Activated CD4-positive, alpha-beta T cell treated with anti-CD3 and anti-CD28 coated beads, Interleukin-2, amount 50 U/mL, for 24 hours (primary cell): ENCODE measurements at places on chromosomes 16 and 17.
A peak's percentile ranks its signal among the peaks of the same experiment; 100 is the strongest.

DNA sequence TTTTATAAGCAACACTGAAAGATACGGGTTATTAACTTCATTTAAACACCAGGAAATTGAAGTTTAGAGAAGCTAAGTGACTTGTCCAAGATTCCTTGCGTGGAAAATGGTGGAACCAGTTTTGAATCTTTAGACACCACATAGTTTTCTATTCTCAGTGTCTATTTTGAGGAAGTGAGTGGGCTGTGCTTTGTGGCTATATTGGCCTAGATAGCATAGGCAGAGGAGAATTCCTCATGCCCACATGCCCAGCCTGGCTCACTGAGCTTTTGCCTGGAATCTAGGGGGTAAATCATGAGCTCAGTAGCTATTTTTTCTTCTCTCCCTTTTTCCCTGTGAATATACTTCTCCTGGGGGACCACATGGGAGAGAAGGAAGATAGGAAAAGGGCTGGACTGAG lies 431.3 kb downstream of the HS3ST3B1 start:
- no peak for DNase-seq

DNA sequence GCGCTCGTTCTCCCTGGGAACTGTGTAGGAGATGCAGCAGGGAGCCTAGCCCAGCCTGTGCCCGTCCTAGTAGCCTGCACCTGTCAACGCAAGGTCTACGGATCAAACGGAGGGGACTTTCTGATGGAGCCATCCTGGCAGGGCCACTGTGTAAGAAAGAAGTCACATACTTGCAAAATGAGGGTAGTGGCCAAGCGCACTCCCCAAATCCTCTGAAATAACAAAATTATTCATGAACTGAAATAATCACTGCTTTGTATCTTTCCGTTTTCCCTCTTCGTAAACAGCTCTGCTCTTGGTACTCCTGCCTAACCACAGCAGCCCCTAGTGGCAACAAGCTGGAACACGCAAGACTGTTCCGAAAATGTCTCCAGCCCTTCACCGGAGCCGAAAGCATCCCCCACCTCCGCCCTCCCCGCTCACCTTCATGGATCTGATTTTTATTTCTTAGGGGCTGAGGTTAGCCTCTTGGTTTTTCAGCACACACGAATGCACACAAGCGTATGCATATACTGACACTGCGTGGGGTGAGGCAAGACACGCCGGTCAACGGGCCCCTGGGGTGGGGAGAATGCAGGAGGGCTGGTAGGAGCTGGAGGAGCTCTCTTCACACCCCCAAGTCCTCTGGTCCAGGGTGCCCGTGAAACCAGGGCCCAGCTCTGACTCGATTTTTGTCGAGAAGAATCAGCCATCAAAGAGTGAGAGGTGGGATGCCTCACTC lies 100.8 kb downstream of the ABCC12 start:
- DNase-seq, result no peak

- no peak for DNase-seq
These were observed 10.0 kb downstream of the STX4 start for GRCh38 chr16:31043352-31043751.

- DNase-seq, result no peak
These were observed 16.1 kb upstream of the C17orf78 start for GRCh38 chr17:37359682-37360188.

- DNase-seq, result no peak
These were observed 14.2 kb upstream of the NLRC3 start for GRCh38 chr16:3591436-3591803.

DNA sequence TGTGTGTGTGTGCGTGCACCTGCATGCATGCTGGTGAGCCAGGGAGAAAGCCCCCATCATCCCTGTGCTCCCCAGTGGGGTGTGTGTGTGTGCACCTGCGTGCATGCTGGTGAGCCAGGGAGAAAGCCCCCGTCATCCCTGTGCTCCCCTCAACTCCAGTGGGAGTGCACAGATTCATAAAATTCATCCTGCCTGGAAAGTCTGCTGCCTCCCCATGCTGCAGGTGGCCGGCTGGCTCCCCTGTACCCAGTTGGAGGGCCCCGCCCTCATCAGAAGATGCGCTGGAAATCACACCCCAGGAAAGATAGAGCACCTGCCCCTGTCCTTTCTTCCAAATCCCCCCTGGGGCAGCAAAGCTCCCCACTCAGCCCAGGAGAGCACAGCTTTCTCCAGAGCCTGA lies 84.8 kb upstream of the DOC2B start:
- DNase-seq, result no peak

DNA sequence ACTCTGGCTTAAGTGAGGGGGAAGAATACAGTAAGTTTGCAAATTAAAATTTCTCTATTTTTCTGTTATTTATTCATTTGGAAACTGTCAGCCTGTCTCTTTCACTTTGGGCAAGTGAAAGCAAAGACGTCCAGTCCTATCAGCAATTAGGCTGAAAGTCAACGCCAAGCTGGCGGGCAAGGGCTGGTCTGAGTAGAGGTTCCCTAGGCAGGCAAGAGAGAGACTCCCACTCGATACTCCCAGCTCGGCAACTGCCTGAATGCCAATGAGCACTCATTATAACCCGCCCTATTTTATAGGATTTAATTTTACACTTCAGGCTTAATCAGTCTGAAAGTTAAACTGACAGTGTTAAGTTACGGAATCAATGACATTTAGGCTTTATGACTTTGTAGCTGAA lies 14.3 kb upstream of the SLC38A8 start:
- DNase-seq, result no peak

- no peak for DNase-seq
These were observed 30.6 kb downstream of the CHD9 start for GRCh38 chr16:53085369-53085843.

DNA sequence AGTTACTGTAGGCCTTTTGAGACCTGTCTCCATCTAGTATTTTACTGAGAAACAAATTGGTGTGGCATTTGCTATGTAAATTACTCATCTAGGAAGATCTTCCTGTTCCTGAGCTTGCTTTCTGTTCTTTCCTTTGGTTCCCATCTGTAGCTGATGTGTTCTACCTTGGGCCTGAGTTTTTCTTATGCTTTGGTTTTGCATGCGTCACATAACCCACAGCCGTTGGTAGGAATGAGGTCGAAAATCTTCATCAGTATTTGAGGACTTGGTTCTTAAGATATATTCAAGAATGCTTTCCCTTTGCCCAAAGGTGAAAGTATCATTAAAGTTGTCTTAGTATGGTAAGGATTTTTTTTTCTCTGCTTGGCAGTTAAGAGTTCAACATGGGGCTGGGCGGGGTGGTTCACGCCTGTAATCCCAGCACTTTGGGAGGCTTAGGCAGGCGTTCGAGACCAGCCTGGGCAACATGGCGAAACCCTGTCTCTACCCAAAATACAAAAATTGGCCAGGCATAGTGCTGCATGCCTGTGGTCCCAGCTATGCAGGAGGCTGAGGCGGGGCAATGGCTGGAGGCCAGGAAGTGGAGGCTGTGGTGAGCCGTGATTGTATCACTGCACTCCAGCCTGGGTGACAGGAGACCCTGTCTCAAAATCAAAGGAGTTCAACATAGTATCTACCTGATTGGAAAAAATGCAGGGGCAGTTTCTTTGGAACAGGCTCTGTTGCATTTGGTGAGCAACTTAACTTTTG lies 28.8 kb downstream of the IST1 start:
- no peak for DNase-seq

DNA sequence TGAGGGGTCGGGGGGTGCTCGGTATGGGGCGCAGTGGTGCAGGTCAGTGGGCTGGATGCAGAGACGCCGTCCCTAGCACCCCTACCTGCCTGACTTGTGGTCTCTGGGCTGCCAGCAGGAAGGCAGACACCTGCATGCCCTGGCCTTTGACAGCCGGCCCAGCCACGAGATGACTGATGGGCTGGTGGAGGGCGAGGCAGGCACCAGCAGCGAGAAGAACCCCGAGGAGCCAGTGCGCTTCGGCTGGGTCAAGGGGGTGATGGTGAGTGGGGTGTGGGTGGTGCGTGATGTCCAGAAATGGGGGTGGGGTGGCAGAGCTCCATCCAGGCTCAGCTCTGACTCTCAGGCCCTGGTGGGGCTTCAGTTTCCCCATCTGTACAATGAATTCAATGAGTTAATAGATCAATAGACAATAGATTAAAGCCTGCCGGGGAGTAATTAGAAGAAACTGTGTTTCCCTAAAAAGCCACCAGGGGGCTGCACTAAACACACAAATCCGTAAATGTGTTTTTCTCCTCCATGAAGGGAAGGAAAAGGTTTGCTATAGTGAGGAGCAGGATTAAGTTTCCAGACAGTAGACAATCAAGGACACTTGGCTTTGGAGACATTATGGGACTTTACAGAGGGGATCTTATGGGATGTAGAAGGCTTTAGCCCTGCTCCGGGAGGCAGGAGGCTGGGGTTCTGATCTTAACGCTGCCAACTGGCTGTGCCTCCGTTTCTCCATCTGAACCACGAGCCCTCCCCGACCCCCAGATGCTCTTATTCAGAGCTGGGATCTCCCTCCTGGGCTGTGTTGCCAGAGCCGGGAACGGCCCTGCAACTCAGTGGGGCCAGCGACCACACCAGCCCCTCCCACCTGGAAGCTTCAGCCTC lies 2.2 kb downstream of the SLC12A3 start:
- peak; percentile 32 for DNase-seq

- no peak for DNase-seq
These were observed 4.2 kb downstream of the ITGB3 start for GRCh38 chr17:47257651-47258339.

DNA sequence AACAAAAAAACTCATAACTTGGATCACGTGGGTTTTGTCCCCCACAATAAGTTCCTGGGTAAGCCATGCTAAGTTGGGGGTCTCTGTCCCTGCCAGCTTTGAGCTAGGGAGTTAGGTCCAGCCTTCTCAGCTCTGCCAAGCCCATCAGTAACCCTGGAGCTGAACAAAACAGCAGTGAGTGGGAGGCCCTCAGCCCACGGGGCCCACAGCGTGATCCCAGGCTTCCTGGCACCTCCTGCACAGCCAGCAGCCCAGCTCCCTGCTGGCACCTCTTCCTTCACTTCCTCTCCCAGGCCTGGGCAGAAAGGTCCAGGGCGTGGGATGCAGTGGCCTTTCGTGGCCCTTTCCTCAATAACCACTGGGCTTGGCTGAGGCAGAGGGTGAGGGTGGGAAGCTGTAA lies 35.5 kb upstream of the CDC42EP4 start:
- no peak for DNase-seq

GRCh38 chr17:21089933-21090901 lies 36.5 kb upstream of the DHRS7B start:
- DNase-seq, result no peak

GRCh38 chr17:72338847-72339790 lies 218.3 kb downstream of the SOX9 start:
- no peak for DNase-seq

DNA sequence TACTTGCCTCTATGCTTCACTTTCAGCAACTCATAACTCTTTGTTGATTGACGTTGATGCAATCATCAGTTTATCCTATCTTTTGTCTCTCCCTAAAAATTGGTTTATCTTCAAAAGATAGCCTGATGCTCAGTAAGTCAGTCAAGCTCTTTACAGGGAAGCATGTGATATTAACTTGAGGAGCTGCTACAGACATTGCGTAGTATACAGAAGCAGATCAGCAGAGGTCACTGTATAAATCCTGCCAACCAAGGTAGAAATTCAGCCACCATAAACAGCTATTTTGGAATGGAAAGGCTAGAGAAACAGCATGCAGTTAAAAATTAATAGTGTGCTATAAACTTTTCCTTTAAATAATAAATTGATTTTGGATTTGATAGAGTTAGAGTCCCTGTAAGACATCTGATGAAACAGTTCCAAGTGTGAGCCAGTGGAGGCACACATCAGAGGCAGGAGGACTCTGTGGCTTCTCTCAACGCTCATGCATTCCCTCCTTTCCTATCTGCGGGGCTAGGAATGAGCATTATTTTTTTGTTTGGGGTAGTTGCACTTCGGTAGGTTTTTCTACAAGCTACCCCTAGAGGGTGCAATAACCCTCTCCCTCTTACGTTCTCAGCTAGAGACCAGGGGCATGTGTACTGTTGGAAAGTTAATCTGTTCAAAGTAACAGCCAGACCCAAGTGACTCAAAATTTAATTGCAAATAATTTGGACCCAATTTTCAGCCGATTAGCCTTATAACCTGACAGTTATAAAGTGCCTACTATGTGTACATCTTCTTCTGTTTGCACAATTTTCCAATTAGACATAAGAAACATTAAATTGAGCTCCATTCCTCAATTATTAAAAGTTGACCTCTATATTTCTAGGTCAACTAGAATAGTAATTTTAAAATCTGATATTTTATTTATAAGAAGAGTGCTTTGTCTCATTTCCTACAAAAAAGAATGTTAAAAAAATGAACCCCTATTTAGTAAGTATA lies 647.7 kb upstream of the SOX9 start:
- no peak for DNase-seq

- DNase-seq, result no peak
These were observed 78.7 kb downstream of the LITAF start for GRCh38 chr16:11507991-11508390.

DNA sequence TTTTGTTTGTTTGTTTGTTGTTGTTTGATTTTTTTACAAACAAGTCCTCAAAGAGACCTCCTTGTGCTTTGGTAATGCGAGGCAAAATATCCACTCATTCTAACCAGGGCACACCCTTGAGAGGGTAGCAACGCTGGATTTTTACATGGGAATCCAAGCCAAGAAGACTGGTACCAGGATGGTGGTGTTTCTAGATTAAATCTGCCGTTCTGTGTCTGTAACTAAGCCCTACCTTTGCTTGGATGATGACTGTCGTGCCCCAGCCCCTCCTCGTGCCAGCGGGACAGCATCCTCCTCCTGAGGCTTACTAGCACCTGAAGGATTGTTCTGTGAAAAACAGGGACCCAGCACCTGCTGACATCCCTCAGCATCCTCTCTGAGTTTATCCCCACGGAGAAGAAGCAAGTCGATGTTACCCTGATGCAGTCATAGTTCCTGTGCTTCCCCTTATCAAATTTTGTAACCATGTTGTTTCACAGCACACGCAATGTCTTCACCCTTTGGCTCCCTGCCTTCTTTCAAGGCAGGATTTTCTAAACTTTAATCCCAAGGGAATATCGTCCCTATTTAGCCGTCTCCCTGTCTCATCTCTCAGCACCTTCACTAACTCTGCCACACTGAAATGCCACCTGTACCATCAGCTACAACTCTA lies 5.1 kb upstream of the HSBP1 start:
- DNase-seq, result no peak

DNA sequence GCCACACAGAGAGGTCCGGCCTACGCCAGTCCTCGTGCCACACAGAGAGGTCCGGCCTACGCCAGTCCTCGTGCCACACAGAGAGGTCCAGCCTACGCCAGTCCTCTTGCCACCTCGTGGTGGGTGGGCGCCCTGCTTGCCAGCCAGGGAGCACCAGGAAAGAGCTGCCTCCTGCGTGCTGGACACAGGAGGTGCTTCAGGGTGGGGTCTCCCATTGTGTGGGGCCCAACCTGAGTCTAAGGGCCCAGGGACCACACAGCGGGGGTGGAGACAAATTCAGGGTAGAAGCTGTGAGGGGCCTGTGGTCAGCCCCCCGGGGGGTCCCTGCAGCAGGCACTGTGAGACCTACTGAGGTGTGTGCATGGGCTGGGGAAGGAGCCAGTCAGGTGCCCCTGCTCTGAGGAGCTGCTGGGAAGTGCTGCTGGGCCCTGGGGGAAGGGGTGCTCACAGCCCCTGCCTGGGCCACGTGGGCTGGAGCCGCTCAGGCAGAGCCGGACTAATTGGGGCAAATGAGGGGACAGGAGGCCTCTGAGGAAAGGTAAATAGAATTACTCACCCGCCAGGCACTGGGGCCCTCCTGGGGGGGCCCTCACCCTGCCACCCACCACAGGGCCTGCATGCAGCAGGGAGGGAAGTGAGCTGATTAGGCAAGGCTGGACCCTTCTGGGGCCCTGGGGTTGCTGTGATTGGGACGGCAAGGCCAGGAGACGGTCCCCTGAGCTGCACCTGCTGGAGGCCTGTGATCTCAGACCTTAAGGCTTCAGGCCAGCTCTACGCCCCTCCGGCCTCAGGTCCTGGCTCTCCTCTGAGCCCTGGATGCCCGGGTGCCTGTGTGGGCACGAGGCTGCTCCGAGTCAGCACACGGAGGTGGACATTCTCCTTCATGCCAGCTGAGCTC lies 11.0 kb downstream of the GCGR start:
- DNase-seq, result no peak
